ENCODE measurements at places on chromosomes 16 and 17.

- no peak for DNase-seq
These were observed 1.3 kb downstream of the PLEKHH3 start for GRCh38 chr17:42675348-42675964.

GRCh38 chr16:87681981-87682570 lies 79.8 kb downstream of the JPH3 start:
- peak; percentile 31 for DNase-seq

GRCh38 chr16:57999971-58000705 lies at the start of gene ZNF319:
Gene ZNF319 (minus strand): TSS chr16:58000672. CDS start chr16:57998265, 2,407 bp downstream.
- no peak for DNase-seq

DNA sequence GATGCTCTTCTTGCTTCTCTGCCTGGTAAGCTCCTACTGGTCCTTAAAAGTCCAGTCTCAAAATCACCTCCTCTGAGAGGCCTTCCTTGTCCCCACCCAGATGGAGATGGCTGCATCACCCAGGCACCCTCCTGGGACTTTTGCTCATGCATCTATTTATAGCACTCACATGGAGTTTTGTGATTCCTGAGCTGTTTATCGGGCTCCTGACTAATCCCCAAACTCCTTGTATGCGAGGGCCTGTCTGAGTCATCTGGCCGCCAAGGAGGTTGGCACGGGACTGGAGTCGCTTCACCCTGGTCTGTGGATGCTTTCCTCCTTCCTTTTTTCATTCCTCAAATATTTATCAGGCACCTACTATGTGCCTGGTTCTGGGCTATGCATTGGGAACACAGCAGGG lies 2.3 kb upstream of the MAP2K3 start:
- DNase-seq, result peak; percentile 92

DNA sequence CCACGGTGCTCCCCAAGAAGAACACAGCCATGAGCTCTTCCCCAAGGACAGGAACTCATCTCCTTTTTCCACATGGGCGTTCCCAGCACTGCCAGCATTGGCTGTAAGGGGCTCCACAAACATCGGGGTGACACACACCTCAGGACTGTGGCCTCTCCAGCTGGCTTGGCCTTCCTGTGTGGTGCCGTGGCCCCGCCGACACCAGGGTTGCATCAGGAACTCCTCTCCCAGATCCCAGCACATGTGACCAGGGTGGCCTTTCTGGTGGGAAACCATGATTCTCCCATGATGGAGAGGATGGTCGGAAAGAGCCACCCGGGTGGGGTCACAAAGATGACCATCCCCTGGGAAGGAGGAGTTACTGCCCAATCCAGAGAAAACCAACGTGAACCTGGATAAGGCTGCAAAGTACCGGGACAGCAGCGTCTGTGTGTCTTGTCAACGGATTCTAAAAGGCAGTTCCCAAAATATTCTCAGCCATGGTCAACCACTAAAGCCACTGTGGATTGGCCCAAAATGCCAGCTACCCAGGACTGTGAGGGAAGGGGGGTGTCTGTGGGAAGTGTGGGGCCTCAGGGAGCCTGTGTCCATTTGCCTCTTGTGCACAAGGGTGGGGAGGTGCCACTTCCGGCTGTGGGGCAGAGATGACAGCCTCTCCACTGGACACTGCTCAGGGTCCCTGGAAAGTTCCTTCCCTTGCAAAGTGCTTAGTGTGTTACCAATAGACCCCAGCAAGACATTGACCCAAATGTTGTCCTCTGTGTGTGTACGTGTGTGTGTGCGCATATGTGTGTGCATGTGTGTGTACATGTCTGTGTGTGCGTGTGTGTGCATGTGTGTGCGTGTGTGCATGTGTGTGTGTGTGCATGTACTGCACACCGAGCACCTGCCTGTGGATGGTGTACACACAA lies 78.0 kb upstream of the CBX4 start:
- DNase-seq, result no peak

- DNase-seq, result no peak
These were observed 14.3 kb downstream of the ARHGAP23 start for GRCh38 chr17:38442548-38442947.

GRCh38 chr17:32141258-32141657 lies 1.0 kb upstream of the RHOT1 start:
- peak; percentile 78 for DNase-seq

DNA sequence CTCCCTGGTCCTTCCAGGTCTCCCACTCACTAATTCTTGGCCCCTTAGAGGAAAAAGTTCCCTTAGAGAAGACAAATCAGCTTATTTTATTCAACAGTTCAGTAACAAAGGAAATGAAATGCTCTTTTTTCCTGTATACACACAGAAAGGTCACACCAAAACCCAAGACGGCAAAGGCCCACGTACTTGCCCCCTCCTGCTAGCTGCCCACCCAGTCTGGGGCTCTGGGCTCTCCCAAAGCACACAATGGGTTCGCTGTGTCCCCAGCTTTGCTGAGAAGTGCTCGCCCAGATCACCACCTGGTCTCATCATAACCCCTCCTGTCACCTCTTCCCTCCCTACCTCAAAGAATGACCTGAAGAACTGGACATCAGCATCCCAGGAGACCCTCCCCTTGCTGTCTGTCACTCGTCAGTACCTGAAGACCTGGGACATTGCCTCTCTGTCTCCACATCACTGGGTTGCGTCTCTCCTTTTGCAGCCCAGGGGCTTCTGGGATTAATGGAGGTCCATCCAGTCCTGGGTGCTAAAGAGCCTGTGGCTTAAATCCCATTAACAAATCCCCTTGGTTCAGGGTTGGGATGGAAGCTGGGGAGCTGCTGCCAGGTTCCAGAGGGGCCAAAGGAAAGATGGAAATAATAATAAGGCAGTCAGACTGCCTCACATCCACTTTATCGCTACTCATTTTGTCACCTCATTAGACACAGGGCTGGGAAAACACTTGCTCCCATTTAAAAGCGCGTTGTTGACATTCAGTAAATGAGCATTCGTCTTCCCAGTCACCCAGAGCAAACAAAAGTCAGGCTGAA lies 3.3 kb downstream of the SLC6A4 start:
- DNase-seq, result no peak

- DNase-seq, result no peak
These were observed 27.0 kb upstream of the MPRIP start for GRCh38 chr17:17015230-17015629.

DNA sequence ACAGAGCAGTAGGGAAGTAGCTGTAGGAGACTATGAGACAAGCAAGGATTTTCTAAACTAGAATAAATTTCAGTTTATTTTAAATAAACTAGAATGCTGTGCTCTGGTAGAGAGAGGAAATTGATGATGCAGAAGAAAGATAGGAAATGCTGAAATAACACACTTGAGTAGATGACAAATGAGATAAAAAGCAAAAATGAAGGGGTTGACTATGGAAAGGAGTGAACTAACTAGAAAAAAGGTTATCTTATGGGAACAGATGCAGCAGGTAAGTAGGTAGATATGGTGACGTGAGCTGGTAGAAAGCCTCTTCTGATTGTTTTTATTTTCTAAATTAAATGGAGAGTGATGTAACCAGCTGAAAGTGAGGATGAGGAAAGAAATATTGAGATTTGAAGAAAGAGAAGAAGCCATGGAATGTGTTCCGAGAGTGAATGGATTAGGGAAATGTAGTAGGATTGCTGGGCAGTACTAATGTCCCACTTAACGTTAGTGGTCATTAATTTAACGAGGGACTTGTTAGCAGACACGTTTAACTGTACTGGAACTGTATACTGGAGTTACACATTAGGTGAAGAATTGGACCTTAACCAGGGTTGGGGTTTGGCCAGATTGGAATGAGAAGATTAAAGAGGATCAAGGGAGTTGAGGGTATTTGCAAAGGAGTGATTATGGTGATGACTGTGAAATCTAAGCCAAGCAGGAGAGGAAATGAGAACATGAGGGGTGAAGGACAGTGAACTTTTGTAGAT lies 196.5 kb downstream of the TANC2 start:
- DNase-seq, result no peak
